ENCODE measurements at places on chromosomes 5 and 9.

DNA sequence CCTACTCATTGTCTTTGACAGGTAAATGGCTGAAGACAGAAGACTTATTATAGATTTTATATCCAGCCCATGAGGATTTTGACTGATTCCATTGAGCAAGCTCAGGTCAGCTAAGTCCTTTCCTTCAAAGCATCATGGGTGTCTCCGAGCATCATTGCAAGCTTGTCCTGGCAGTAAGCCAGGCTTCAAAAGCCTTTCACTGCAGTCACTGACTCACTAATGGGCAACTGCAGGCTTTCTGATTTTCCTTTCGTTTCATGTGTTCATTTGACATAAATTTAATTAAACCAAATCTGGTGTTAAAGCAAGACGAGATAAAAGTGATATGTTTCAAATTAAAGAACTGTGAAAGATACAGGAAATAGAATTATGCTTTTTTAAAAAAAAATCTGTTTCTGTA, 426.2 kb downstream of the ANXA1 start:
- DNase-seq: no peak

DNA sequence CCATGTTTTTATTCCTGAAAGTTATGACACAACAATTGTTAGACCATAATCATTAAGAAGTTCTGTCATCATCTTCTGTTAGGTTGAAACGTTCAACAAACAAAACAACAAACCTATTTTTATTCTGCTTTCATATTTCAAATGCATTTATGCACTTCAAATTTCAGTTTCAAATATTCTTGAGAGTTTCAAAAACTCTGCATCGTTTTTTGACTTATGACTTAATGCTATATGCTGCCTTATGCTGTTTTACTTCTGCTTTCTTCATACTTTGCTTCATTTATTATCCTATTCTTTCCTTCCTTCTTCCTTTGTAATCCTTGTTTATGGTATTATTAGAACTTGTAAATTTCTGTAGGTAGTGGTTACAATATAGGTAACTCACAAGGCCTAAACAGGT, 95.0 kb downstream of the PCSK1 start:
- no peak for DNase-seq

GRCh38 chr9:79809931-79810330, 238.2 kb downstream of the TLE4 start:
- DNase-seq: no peak

GRCh38 chr5:101678481-101679193, 617.4 kb downstream of the SLCO4C1 start:
- peak; percentile 15 for DNase-seq

DNA sequence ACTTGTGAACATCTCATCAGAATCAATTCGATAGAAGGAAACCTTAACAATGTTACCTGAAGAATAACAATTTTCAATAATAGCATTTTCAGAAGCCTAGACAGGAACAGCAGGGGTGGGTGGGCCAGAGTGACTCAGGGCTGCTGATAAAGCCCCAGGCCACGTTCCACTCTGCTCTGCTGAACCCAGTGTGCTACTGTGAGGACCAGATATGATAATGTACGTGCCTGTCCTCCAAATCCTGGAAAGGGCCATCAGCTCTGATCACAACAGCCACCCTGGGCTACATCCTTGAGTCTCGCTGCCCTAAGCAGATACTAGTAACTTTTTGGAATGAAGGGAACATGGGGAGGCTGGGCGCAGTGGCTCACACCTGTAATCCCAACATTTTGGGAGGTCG, 91.3 kb downstream of the PRRT1B start:
- no peak for DNase-seq

- no peak for DNase-seq
Observed at GRCh38 chr5:160152901-160153300, 33.7 kb upstream of the PWWP2A start.

DNA sequence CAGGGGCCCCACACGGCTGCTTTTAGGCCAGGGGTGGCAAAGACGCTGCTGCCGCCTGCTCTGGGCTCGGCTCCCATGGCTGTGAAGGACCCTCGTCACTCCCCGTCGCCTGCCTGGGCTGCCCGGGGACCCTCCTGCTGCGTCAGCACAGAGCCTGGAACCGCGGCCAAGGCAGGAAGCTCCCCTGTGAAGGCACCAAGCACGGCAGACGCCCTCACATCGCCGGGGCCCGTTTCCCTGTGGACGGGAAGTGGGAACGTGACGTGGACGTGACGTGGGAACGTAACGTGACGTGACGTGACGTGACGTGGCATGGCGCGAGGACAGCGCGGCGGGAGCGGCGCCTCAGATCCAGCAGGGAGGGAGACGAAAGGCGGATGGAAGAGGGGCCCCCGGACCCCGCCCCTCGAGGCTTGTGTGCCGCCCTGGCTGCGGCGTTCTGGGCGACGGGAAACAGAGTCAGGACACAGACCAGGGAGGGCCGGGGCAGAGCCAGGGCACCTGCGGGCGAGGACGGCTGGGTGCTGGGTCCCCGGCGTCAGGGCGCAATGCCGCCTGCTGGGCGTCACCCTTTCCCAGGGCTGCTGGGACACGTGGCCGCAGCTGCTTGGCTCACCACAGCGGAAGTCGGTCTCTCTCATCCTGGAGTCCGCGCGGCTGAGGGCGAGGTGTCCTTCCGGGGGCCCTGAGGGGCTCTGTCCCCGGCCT, 53.1 kb downstream of the MRPL36 start:
- DNase-seq: no peak

Measured in stimulated activated CD4-positive, alpha-beta T cell treated with anti-CD3 and anti-CD28 coated beads, TNF-alpha, amount 100 ng/mL, for 24 hours (primary cell).